ENCODE measurements at places on chromosomes 7 and 10. TPM values are rescaled to one million over a fixed set of nuclear protein-coding genes. Genes with fewer than 3 reads are reported as not detected.

DNA sequence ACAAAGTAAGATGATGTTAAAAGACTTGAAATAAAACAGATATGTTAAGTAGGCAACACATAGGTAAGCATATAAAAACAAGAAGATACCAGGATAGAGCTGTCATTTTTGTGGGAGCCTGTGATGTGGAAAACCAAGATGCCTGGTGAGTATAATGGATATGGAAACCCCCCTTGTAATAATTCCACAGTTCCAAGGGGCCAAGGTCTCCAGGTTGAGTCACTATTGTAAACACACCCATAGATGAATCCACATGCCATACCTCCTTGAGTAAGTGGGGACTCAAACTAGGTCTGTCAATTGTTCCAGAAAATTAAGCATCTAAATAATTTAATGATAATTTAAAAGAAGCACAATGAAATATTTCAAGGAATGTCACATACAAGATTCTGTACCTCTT is 15.9 kb downstream of the CAV1 start:
- H3K4me3 ChIP-seq, result no peak overlapping the region
- H3K27ac ChIP-seq, result no peak overlapping the region
- H3K27me3 ChIP-seq, result peaks cover 2% of the 10 kb centered on the region
- H3K36me3 ChIP-seq, result no peaks in the 10 kb centered on the region
- no peak for DNase-seq

GRCh38 chr7:129433847-129434674 is at the start of gene STRIP2:
STRIP2 (plus strand) TSS chr7:129434432; CDS start chr7:129434473, 41 bp downstream.
- peaks cover 15% of the 10 kb centered on the region for H3K27me3 ChIP-seq
- H3K36me3 ChIP-seq, result no peaks in the 10 kb centered on the region
- no peak within 1 kb of the TSS for H3K27ac ChIP-seq
- peaks cover 14% of the 10 kb centered on the region for H3K4me1 ChIP-seq
- peak; percentile 89 for DNase-seq
- peak within 1 kb of the TSS; percentile 55 for H3K4me3 ChIP-seq

DNA sequence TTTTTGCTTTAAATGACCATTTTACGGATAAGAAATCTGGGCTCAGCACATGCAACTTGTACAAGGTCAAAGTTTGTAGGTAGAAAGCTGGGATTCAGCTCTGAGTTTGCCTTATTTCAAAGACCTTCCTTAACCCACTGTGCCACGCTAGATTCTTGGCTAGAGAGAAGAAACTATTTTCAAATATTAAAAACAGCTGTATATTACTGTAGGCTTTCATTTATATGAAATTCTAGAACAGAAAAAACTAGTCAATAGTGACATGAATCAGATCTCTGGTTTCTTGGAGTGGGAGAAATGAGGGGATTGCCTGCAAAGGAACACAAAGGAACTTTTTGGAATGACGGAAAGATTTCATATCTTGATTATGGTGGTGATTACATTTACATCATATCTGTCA is 53.0 kb upstream of the C1GALT1 start:
- no peak overlapping the region for H3K4me3 ChIP-seq
- no peak overlapping the region for H3K27ac ChIP-seq
- no peaks in the 10 kb centered on the region for H3K36me3 ChIP-seq
- DNase-seq, result no peak
- no peaks in the 10 kb centered on the region for H3K27me3 ChIP-seq

GRCh38 chr10:51342381-51342780 is 268.1 kb downstream of the PRKG1 start:
- DNase-seq, result no peak
- no peaks in the 10 kb centered on the region for H3K36me3 ChIP-seq
- no peaks in the 10 kb centered on the region for H3K27me3 ChIP-seq
- peaks cover 8% of the 10 kb centered on the region for H3K4me1 ChIP-seq
- H3K4me3 ChIP-seq, result no peak overlapping the region

- no peak overlapping the region for H3K4me3 ChIP-seq
- H3K27me3 ChIP-seq, result no peaks in the 10 kb centered on the region
- DNase-seq, result no peak
- H3K36me3 ChIP-seq, result no peaks in the 10 kb centered on the region
- peaks cover 3% of the 10 kb centered on the region for H3K4me1 ChIP-seq
Measured at GRCh38 chr10:13913897-13914296, 327.1 kb downstream of the PRPF18 start.

DNA sequence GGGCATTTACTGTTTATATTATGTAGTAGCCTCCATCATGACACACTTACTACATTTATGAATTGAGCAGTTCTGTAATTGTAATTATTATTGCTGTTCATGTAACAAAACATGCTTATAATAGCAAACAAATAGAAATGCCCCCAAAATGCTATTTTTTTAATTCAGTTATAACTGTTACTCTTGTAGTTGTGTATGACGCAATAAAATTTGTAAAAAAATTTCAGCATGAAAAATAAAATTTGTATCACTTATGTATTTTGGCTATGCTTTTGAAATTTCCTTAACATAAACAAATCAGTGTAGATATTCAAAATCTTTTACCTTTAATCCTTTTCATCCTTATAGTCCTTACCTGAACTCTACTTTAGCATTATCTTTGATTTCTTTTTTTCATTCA is 25.9 kb downstream of the TMEM106B start:
- no peaks in the 10 kb centered on the region for H3K27me3 ChIP-seq
- no peak for DNase-seq
- H3K27ac ChIP-seq, result no peak overlapping the region

DNA sequence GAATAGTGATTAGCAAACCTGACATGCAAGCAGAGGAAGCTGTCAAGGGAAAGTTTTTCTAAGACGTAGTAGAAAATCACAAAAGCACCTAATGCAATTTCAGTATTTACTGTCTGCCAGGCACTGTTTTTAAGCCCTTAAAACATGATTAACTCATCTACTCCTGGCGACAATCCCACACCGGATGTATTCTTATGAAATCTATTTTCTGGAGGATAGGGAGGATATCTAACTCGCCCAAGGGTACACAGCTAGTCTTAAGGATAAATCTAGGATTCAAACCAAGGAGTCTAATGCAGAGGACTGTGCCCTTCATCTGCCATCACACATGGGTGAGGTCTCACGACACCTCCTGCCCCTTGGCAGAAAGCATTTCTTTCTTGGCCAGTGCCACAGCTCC is 47.8 kb upstream of the FIGNL1 start:
- no peak overlapping the region for H3K27ac ChIP-seq
- H3K4me1 ChIP-seq, result no peaks in the 10 kb centered on the region
- H3K4me3 ChIP-seq, result no peak overlapping the region
- no peak for DNase-seq

DNA sequence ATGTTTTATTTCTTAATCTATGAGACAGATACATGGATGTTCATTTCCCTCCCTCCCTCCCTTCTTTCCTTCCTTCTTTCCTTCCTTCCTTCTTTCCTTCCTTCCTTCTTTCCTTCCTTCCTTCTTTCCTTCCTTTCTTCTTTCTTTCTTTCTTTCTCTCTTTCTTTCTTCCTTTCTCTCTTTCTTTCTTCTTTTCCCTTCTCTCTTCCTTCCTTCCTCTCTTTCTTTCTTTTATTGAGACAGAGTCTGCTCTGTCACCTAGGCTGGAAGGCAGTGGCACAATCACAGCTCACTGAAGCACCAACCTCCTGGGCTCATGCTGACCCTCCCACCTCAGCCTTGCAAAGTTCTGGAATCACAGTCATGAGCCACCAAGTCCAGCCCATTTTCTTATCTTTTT is 5.5 kb upstream of the PRRT4 start:
- no peak overlapping the region for H3K27ac ChIP-seq
- H3K36me3 ChIP-seq, result no peaks in the 10 kb centered on the region
- no peak for DNase-seq
- H3K27me3 ChIP-seq, result peaks cover 21% of the 10 kb centered on the region
- H3K4me3 ChIP-seq, result no peak overlapping the region

- no peak overlapping the region for H3K4me3 ChIP-seq
- no peak overlapping the region for H3K27ac ChIP-seq
- H3K4me1 ChIP-seq, result peaks cover 3% of the 10 kb centered on the region
- H3K36me3 ChIP-seq, result no peaks in the 10 kb centered on the region
- H3K27me3 ChIP-seq, result no peaks in the 10 kb centered on the region
Measured at GRCh38 chr7:129159539-129159938, 15.0 kb downstream of the TSPAN33 start.

GRCh38 chr7:17599733-17600339 is 301.4 kb downstream of the AHR start:
- H3K27me3 ChIP-seq, result no peaks in the 10 kb centered on the region
- no peak overlapping the region for H3K27ac ChIP-seq
- no peaks in the 10 kb centered on the region for H3K36me3 ChIP-seq
- H3K4me1 ChIP-seq, result no peaks in the 10 kb centered on the region
- DNase-seq, result no peak
- H3K4me3 ChIP-seq, result no peak overlapping the region

- no peak overlapping the region for H3K27ac ChIP-seq
- DNase-seq, result no peak
- H3K27me3 ChIP-seq, result no peaks in the 10 kb centered on the region
- H3K4me3 ChIP-seq, result no peak overlapping the region
- H3K36me3 ChIP-seq, result no peaks in the 10 kb centered on the region
Measured at GRCh38 chr10:113648478-113648877, 15.4 kb downstream of the NRAP start.

- H3K36me3 ChIP-seq, result no peaks in the 10 kb centered on the region
- no peak overlapping the region for H3K4me3 ChIP-seq
- no peak for DNase-seq
- H3K4me1 ChIP-seq, result peaks cover 16% of the 10 kb centered on the region
- no peak overlapping the region for H3K27ac ChIP-seq
Measured at GRCh38 chr7:105796365-105796764, 80.0 kb downstream of the ATXN7L1 start.

- H3K4me3 ChIP-seq, result no peak overlapping the region
- DNase-seq, result no peak
- H3K4me1 ChIP-seq, result no peaks in the 10 kb centered on the region
- H3K36me3 ChIP-seq, result no peaks in the 10 kb centered on the region
- no peak overlapping the region for H3K27ac ChIP-seq
Measured at GRCh38 chr7:19728716-19729115, 19.9 kb upstream of the POLR1F start.

GRCh38 chr10:58712982-58713381 is 200.3 kb downstream of the BICC1 start:
- no peak overlapping the region for H3K27ac ChIP-seq
- no peaks in the 10 kb centered on the region for H3K4me1 ChIP-seq
- no peaks in the 10 kb centered on the region for H3K36me3 ChIP-seq
- H3K4me3 ChIP-seq, result no peak overlapping the region
- no peak for DNase-seq

DNA sequence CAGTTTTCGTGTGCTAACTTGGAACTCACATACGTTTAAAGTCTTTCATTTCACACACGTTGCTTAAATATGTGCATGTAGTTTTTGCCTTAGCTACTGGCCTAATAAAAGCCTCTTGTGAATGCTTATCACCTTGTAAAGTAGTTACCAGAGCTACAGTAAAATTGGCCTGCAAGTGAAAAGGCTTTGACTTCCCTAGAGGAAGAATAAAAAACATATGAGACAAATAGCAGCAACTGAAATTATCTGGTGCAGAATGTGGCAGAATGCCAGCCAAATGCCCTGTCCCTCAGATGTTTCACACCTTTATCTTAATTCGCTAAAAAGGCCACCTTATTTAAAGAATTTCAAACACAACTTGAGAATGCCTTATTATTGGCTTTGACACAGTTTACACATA is 28.1 kb upstream of the RPA3 start:
- no peak overlapping the region for H3K4me3 ChIP-seq
- no peak for DNase-seq
- no peaks in the 10 kb centered on the region for H3K36me3 ChIP-seq
- H3K27ac ChIP-seq, result no peak overlapping the region
- H3K27me3 ChIP-seq, result no peaks in the 10 kb centered on the region
- H3K4me1 ChIP-seq, result no peaks in the 10 kb centered on the region

DNA sequence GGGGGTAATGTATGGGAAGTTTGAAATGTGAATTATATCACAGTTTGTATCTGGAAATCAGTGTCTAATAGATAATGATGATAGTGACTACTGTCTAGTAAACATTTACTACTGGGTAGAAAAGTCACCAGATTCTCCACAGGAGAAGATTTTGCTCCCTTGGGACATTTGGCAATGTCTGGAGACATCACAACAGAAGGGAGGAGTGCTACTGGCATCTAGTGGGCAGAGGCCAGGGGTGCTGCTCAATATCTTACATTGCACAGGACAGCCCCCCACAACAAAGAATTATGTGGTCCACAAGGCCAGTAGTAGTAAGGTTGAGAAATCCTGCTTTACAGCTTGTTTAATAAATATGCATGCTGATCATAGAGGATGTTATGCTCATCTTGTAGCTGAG is 92.3 kb upstream of the PRPS1L1 start:
- peak; percentile 1 for DNase-seq
- H3K4me3 ChIP-seq, result no peak overlapping the region
- no peak overlapping the region for H3K27ac ChIP-seq
- no peaks in the 10 kb centered on the region for H3K4me1 ChIP-seq
- H3K36me3 ChIP-seq, result no peaks in the 10 kb centered on the region

DNA sequence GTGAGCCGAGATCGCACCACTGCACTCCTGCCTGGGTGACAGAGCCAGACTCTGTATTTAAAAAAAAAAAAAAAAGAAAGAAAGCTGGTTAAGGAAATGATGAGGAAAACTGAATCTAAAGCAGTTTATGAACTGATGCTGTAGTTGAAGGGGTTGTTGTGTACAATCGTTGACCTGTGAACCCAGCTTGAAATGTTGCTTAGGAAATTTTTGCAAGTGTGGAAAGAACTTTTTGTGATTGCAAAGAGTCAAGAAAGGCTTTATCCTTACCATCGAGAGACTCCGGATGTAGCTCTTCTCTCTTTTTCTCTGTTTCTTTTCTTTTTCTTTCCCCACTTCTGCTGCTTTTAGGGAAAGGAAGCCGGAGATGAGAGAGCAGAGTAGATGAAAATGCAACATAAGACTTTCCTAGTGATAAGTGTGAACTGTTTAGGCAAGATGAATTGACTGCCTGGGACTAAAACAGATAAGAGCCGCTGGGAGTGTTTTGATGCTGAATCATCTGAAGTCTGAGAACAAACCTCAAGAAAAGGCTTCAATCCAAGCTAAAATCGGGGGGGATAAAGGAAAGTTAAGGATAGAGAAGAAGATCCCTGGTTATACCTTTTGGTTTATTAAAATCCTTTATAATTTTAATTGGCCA is 69.0 kb downstream of the TAF3 start:
- no peak for DNase-seq
- no peaks in the 10 kb centered on the region for H3K4me1 ChIP-seq
- no peaks in the 10 kb centered on the region for H3K27me3 ChIP-seq
- H3K4me3 ChIP-seq, result no peak overlapping the region
- H3K27ac ChIP-seq, result no peak overlapping the region

GRCh38 chr10:123150271-123150985 is 2.5 kb downstream of the HMX2 start:
- H3K27me3 ChIP-seq, result peaks cover 62% of the 10 kb centered on the region
- H3K27ac ChIP-seq, result no peak overlapping the region
- H3K4me3 ChIP-seq, result no peak overlapping the region

The CTTNBP2 gene
- total RNA-seq, result 0.10 TPM

The NAT16 gene
- not detected for total RNA-seq

The DYDC2 gene
- not detected for total RNA-seq

The CYP3A7 gene
- not detected for total RNA-seq

All from natural killer cell (primary cell).